ENCODE measurements at places on chromosomes 6 and 20.

GRCh38 chr20:32344835-32345506 is 13.2 kb upstream of the ASXL1 start:
- DNase-seq: no peak

DNA sequence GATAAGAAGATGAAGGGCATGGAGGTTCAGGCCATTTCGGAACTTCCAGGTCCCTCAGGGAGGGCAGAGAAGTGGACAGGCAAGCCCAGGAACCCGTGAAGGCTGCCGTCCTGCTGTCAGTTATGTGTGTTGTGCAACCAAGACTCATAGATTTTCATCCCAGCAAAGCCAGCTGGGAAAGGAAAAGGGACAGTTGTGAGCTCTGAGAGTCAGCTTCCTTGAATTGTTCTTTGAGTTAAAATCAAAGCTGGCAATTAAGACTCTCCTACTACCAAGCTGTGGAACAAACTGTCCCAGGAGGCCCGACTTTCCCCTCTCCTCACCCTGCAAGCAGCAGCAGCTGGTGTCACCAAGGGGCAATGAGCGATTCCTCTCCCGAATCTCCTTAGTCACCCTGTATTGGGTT is 46.3 kb upstream of the IYD start:
- no peak for DNase-seq

DNA sequence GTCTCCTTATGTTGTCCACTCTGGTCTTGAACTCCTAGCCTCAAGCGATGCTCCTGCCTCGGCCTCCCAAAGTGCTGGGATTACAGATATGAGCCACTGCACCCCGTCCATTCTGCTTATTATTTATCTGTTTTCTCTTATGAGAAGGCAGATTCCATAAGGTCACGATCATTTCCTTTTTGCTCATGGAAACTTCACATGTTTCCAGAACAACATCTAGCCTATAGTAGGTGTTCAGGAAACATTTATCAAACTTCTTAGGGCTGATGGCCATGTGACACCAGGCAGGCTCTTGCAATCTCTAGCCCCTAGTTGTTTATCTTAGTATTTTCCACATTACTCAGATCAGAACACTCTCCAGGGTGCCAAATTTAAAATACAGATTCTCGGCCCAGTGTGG is 61.2 kb downstream of the ZFP64 start:
- DNase-seq: no peak

GRCh38 chr6:43992783-43993644 is 134.2 kb downstream of the MRPL14 start:
- DNase-seq: no peak

DNA sequence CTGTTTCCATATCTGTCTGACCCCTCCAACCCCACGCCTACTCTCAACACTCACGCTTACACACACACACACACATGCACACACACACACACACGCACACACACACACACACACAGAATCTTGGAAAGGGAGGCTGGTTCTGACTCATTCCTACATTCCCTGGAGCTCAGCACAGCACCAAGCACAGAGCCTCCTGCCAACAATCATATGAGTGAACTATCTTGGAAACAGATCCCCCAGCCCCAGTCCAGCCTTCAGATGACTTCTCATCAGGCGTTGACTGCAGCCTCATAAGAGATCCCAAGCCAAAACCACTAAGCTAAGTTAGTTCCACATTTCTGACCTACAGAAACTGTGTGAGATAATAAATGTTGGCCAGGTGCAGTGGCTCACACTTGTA is 14.1 kb upstream of the HCK start:
- DNase-seq: no peak

GRCh38 chr6:53922539-53922981 is 127.8 kb downstream of the LRRC1 start:
- no peak for DNase-seq

Measured in eye (tissue), 1 donor.